ENCODE measurements at places on chromosomes 4 and X.

DNA sequence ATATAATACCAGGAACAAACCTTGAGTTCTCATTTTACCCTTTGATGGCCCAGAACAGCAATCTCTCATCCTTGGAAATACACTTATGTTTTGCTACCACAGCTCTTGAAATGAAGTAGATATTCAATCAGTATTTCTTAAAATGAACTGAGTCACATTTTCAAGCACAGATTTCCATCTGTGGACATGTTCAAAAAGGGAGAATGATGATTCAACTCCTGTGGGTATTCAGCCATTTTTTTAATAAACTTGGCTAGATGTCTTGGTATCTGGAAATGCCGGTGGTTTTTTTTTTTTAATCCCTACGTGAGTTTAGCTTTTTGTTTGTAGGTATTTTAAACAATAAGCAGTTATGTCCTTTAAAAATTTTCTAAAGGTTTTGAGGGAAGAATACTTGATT lies 64.2 kb upstream of the TRPC5OS start:
- no peak for DNase-seq

DNA sequence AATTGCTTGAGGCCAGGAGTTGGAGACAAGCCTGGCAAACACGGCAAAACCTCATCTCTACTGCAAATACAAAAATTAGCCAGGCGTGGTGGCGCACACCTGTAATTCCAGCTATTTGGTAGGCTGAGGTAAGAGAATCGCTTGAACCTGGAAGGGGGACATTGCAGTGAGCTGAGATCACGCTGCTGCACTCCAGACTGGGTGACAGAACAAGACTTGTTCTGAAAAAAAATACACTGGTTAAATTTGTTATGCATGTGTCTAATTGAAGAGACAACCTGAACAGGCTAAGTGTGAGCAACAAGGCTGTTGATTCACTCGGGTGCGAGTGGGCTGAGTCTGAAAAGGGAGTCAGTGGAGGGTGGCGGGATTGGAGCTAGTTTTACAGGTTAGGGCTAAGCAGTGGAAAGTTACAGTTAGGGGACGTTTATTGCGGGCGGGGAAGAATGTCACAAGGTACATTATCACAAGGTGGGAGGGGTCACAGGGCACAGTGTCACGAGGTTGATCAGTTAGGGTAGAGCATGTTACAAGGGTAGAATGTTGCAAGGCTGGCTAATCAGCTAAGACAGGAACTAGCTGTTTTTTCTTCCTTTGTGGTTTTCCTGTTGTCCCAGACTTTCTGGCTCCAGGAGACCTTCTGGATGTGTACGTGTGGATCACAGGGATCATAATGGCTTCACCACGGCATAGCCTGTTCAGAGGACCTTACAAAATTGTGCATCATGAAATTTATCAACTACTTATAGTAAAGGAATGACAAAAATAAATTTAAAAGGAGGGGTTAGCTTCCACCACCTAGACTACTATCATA lies 115.8 kb downstream of the NAA11 start:
- DNase-seq = no peak

- no peak for DNase-seq
Observed at GRCh38 chr4:159871141-159871540, 768.3 kb downstream of the RAPGEF2 start.

- DNase-seq = no peak
Observed at GRCh38 chrX:96918864-96919263, 35.2 kb downstream of the RPA4 start.

- no peak for DNase-seq
Observed at GRCh38 chr4:72896515-72896914, 173.0 kb downstream of the COX18 start.

GRCh38 chr4:4730249-4730648 lies 129.2 kb upstream of the MSX1 start:
- DNase-seq = no peak

- DNase-seq = no peak
Observed at GRCh38 chr4:80492761-80493160, 157.2 kb downstream of the CFAP299 start.

- DNase-seq = no peak
Observed at GRCh38 chr4:3307060-3307459, 14.2 kb downstream of the RGS12 start.

Measured in COLO829 (cell line).